ENCODE measurements at places on chromosomes 7 and 10.

GRCh38 chr10:118971876-118972275, 57.6 kb upstream of the NANOS1 start:
- DNase-seq, result no peak

GRCh38 chr10:100735337-100736143, 9.8 kb upstream of the PAX2 start:
- DNase-seq, result no peak

GRCh38 chr10:209357-209756, 74.1 kb downstream of the ZMYND11 start:
- DNase-seq, result no peak

GRCh38 chr10:119398996-119399395, 143.5 kb downstream of the RGS10 start:
- DNase-seq, result no peak

- DNase-seq, result no peak
These were observed 23.0 kb downstream of the WAPL start for GRCh38 chr10:86498598-86498997.

DNA sequence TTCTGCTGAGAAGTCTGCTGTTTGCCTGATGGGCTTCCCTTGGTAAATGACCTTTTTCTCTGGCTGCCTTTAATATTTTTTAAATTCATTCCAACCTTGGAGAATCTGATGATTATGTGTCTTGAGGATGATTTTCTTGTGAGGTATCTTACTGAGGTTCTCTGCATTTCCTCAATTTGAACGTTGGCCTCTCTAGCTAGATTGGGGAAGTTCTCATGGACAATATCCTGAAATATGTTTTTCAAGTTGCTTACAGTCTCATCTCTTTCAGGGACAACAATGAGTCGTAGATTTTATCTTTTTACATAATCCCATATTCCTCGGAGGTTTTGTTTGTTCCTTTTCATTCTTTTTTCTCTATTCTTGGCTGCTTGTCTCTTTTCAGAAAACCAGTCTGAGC, 208.4 kb downstream of the KIF20B start:
- DNase-seq, result no peak

GRCh38 chr7:154646126-154647013, 356.6 kb downstream of the PAXIP1 start:
- DNase-seq, result no peak

DNA sequence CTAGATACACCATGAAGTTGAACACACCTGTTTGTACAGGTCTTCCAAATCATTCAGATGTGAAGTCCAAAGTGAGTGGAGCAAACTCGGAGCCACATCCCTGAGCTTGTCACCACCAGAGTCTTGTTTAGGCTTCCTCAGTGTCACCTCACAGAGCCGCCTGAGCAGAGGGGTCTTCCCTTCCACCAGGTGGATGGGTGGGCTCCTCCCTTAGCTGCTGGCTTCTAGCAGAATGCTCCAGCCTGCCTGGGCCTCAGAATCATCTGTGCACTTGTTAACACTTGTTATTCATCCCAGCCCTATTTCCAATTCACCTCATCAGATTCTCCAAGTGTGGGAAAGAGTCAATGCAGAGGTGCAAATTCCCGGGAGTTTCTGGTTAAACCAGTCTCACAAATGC, 32.5 kb downstream of the C10orf71 start:
- DNase-seq, result no peak

- no peak for DNase-seq
These were observed 1.3 kb upstream of the TNRC18 start for GRCh38 chr7:5424749-5425506.
